HT1080 (cell line): ENCODE measurements at places on chromosomes 16 and 17. TPM values are rescaled to one million over a fixed set of nuclear protein-coding genes. Genes with fewer than 3 reads are reported as not detected.

The SLC25A10 gene
- total RNA-seq: 96.9 and 106 TPM in 2 replicates

The ADAP2 gene
- 0.43 TPM in 1 of 2 replicates, not detected in the other for total RNA-seq

The BMERB1 gene
- total RNA-seq: 5.5 and 10.3 TPM in 2 replicates

The HSDL1 gene
- 19.3 and 19.4 TPM in 2 replicates for total RNA-seq

The HSF5 gene
- total RNA-seq: not detected in 2 replicates

The NPIPB9 gene
- 0.33 and 0.40 TPM in 2 replicates for total RNA-seq

The KCNH4 gene
- not detected in 2 replicates for total RNA-seq

The TPSD1 gene
- total RNA-seq: not detected in 2 replicates

The MMP15 gene
- 3.2 and 3.6 TPM in 2 replicates for total RNA-seq

The SOX15 gene
- 0.31 and 1.8 TPM in 2 replicates for total RNA-seq

The KRTAP2-1 gene
- total RNA-seq: 2.0 TPM in 1 of 2 replicates, not detected in the other

The HAP1 gene
- total RNA-seq: 0.10 TPM in 1 of 2 replicates, not detected in the other

The KRT10 gene
- total RNA-seq: 24.0 and 32.4 TPM in 2 replicates

The TELO2 gene
- 27.1 and 35.6 TPM in 2 replicates for total RNA-seq

The ADAD2 gene
- not detected in 2 replicates for total RNA-seq

The SGCA gene
- not detected in 2 replicates for total RNA-seq

The HNF1B gene
- not detected in 2 replicates for total RNA-seq

The TM4SF5 gene
- not detected in 2 replicates for total RNA-seq

The USH1G gene
- not detected in 2 replicates for total RNA-seq

The AOC3 gene
- 0.11 TPM in 1 of 2 replicates, not detected in the other for total RNA-seq

The HSBP1 gene
- 156 and 177 TPM in 2 replicates for total RNA-seq

The RHOT2 gene
- 95.4 and 107 TPM in 2 replicates for total RNA-seq

The LITAFD gene
- not detected in 2 replicates for total RNA-seq

The C17orf50 gene
- not detected in 2 replicates for total RNA-seq

The CALB2 gene
- total RNA-seq: 5.4 and 6.9 TPM in 2 replicates

The BCAR1 gene
- total RNA-seq: 81.0 and 92.8 TPM in 2 replicates

The KRTAP9-4 gene
- not detected in 2 replicates for total RNA-seq

The GTF3C1 gene
- 55.7 and 65.0 TPM in 2 replicates for total RNA-seq

The CD300LB gene
- not detected in 2 replicates for total RNA-seq

The PITPNM3 gene
- total RNA-seq: 0.32 and 0.33 TPM in 2 replicates

The ASGR1 gene
- total RNA-seq: 2.8 and 4.0 TPM in 2 replicates

The CMTM3 gene
- 24.0 and 40.9 TPM in 2 replicates for total RNA-seq

The USP43 gene
- total RNA-seq: 0.07 and 0.84 TPM in 2 replicates

The ZACN gene
- 0.06 and 0.10 TPM in 2 replicates for total RNA-seq

The TBKBP1 gene
- total RNA-seq: 3.9 and 4.0 TPM in 2 replicates

The KRTAP2-2 gene
- total RNA-seq: not detected in 2 replicates

The CNTROB gene
- total RNA-seq: 18.8 and 28.7 TPM in 2 replicates

The CFDP1 gene
- 24.7 and 24.8 TPM in 2 replicates for total RNA-seq

The EVI2A gene
- 14.6 and 17.7 TPM in 2 replicates for total RNA-seq
